KBM-7 (cell line): ENCODE measurements at places on chromosomes 12 and 14.

- peak; percentile 54 for DNase-seq
These were observed 730 bp downstream of the CLSTN3 start for GRCh38 chr12:7130701-7131501.

DNA sequence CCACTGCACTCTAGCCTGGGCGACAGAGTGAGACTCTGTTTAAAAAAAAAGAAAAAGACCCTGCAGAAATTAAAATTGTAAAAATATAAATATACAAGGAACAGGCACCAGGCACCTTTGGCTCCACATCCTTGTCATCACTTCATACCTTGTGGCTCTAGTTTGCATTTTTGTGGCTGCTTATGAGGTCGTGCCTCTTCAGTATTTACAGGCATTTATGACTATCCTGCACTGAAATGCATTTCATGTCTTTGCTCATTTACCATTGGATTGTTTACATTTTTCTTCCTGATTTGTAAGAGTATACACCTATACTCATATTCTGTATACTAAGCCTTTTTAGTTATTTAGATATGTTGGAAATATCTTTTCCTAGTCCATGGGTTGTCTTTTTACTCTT, 20.1 kb downstream of the BICD1 start:
- no peak for DNase-seq

DNA sequence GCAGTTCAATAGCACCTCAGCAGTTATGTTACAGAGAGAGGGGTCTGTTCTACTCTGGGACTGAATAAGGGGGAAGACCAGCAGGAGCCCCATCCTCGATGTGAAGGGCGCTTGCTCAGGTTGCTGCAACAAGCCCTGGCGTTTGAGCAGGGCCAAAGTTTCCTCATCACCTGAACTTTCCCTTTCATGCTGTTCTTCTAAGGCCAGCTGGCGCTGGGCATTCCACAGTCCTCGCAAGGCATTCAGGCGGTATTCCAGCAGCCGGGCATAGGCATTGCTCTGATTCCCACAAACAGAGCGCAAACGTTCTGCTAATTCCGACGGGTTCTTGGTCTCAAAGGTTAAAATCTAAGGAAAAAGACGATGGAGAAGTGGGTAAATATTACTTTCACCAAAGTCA, 62.8 kb downstream of the HECTD4 start:
- DNase-seq: no peak

DNA sequence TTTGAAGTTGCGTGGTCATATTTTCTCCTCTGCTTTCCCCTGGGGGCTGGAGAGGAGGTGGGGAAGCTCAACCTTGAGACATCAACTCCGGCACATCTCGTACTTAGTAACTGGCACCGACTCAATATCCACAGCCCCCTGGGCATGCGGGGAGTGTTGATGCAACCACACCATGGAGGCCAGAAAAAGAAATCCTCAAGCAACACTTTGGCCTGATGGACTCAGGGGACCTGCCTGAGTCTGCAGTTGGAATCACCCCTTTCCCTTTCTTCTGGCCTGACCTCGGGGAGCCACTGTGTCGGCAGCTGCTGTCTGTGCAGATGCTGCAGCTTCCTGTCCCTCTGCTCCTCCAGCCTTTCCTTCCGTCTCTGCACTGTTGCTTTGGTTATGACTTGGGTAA, 11.4 kb upstream of the AACS start:
- DNase-seq: no peak

GRCh38 chr12:67813456-67813904, 164.9 kb downstream of the DYRK2 start:
- no peak for DNase-seq

GRCh38 chr12:121334513-121335343, 17.5 kb downstream of the ANAPC5 start:
- DNase-seq: peak; percentile 76

GRCh38 chr12:113477171-113477841, 5.6 kb upstream of the LHX5 start:
- no peak for DNase-seq

DNA sequence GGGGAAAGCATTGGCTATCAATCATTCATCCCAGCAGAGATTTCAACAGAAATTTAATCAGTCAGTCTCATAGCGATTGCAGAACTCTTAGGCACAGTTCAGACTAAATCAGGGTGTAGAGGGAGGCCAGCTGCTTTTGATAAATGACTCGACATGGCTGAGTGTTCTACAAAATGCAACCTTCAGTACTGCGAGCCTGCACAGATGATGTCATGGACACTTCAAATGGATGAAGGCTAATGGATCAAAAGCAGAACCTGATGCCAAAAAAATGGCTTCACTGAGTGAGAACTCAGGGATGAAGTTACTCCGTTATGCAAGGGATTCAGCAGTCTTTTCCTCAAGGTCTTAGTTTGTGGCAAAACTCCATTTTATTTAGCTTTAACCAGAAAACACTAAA, 167.3 kb downstream of the DACT1 start:
- no peak for DNase-seq

DNA sequence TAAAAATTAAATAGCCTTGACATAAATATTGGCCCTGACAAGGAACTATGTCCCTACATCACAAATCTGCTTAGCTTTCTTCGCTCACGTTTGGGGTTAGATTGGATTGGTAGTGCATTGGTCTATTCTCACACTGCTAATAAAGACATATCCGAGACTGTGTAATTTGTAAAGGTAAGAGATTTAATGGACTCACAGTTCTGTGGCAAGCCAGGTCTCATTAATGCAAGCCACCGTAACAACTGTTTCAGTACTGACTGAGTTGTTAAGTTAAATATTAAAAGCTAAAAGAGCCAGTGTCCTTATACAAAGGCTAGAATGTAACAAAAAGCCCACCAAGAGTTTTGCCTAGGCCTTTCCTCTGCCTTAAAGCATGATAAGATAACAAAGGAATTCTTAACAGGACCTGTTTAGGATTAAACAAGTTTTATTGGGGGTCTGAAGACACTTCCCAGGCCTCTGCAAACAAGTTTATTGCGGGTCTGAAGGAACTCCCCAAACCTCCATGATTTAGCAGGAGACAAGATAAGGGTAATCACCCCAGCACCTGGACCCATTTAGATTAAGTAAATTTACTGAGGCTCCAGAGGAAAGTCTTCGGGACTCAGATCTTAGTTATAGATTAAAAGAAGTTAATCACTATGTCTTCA, 88.2 kb upstream of the PTGDR start:
- DNase-seq: no peak

DNA sequence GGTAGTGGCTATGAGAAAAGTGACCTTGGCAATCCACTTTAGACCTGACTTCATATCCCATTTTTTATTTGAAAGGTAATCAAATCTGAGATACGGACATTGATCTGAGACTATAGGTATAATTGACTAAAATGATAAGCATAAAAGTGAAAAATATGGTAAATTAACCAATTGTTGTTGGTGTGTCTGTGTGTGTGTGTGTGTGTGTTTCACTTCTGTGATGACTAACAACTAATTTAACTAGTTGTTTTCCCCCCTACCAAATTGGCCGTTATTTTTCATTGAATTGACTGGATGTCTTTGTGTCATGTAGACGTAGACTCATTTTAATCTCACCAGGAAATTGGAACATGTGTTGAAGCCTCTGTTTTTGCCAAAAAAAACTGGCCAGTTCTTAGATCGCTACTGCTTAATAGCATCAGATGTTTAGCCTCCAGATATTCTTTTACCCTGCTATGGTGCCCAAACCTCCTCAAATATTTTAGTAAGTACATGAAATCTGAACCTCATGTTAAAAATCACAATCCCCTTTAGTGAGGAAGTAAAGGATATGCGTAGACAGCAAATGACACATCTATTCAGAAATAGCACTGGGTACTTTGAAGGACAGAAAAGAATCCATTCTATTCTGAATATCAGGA, 395.0 kb downstream of the EGLN3 start:
- no peak for DNase-seq

GRCh38 chr12:29429999-29430715, 49.2 kb upstream of the ERGIC2 start:
- no peak for DNase-seq

- DNase-seq: peak; percentile 62
These were observed 25.2 kb upstream of the KRT78 start for GRCh38 chr12:52873832-52874572.

GRCh38 chr14:54881235-54881760, 21.3 kb downstream of the GCH1 start:
- DNase-seq: no peak

- DNase-seq: peak; percentile 51
These were observed 6.0 kb downstream of the FAR2 start for GRCh38 chr12:29155079-29155478.

DNA sequence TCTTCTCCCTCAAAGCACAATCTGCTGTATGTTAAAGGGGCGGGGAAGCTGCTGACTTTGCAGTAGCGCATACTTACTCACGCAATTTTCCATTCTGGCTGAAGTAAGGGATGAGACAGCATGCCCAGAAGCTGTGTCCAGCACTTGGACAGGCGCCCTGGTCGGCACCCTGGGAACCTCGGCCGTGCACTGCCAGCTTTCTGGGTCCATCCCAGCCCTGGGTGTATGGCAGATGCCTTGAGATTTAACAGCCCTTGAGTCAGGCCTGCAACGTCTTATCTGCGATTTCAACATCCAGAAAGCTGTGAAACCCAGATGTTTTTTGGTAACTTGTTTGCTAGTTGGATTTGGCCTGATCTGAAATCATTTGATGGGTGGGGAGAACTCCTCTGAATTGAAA, 16.1 kb downstream of the EML1 start:
- DNase-seq: no peak

GRCh38 chr12:2035431-2036055, 17.2 kb upstream of the CACNA1C start:
- peak; percentile 45 for DNase-seq

DNA sequence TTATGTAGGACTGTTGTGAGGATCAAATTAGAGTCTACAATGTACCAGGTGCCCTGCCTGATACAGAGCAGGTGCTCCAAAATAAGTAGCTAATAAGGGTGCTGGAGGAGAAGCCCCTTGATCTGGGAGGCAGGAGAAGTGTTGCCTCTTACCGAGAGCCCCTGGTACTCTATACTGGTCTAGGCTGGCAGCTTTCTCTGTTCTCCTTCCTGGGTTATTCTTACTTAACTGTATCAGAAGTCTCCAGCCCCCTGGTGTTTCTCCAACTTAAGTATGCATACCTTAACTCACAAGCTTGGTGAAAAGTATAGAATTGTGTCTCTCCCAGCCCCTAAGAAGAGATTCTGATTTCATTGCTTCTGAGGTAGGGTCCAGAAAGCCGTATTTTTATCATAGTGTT, 254.9 kb downstream of the LRIG3 start:
- no peak for DNase-seq

DNA sequence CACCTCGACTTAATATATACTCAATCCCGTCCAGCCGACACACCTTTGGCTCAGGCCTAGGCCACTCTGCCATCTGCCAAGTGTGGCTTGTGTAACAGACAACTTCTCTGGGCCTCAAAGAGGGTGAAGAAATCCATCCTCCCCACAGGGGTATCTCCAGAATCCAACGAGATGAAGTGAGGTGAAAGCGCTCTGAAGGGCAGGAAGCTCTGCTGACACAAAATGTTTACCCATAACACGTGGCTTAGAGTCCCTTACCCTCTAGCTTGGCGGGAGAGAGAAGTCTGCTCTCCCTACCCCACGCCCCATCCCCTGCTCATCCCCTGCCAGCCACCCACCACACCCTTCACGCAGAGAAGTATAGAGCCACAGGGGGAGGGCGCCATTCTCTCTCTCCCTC, 13.0 kb downstream of the ZBTB39 start:
- DNase-seq: no peak

GRCh38 chr14:38789805-38790204, 313.2 kb downstream of the SEC23A start:
- DNase-seq: no peak

DNA sequence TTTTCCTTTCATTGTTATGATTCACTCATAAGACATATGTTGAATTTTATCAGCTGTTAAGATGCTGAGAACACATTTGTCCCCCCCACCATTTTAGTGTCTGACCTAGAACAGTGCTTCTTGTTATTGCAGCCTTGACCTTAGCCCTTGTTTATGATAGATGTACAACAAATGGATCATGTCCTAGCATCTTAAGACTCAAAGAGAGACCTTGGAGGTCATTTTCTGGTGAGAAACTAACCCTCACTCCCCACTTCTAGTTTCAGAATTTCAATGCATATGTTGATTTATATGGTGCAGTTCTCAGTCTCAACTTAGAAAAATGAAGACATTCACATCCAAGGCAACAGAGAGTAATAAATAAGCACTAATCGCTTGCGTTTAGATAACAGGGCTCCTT, 391.2 kb downstream of the AEBP2 start:
- no peak for DNase-seq

GRCh38 chr12:113537751-113538087, 66.0 kb upstream of the LHX5 start:
- DNase-seq: no peak

DNA sequence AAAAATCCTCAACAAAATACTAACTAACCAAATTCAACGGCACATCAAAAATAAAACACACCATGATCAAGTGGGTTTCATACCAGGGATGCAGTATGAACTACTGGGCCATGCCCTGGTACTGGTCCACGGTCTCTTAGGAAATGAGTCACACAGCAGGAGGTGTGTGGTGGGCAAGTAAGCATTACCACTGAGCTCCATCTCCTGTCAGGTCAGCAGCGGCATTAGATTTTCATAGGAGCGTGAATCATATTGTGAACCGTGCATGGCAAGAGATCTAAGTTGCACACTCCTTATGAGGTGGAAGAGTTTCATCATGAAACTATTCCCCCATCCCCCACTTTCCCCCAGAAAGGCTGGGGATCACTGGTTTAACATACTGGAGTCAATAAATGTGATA, 6.7 kb upstream of the LGR5 start:
- no peak for DNase-seq

- peak; percentile 27 for DNase-seq
These were observed 493.6 kb downstream of the PCNX1 start for GRCh38 chr14:71400871-71401321.

GRCh38 chr12:64568298-64568697, 42.0 kb upstream of the RASSF3 start:
- peak; percentile 30 for DNase-seq

DNA sequence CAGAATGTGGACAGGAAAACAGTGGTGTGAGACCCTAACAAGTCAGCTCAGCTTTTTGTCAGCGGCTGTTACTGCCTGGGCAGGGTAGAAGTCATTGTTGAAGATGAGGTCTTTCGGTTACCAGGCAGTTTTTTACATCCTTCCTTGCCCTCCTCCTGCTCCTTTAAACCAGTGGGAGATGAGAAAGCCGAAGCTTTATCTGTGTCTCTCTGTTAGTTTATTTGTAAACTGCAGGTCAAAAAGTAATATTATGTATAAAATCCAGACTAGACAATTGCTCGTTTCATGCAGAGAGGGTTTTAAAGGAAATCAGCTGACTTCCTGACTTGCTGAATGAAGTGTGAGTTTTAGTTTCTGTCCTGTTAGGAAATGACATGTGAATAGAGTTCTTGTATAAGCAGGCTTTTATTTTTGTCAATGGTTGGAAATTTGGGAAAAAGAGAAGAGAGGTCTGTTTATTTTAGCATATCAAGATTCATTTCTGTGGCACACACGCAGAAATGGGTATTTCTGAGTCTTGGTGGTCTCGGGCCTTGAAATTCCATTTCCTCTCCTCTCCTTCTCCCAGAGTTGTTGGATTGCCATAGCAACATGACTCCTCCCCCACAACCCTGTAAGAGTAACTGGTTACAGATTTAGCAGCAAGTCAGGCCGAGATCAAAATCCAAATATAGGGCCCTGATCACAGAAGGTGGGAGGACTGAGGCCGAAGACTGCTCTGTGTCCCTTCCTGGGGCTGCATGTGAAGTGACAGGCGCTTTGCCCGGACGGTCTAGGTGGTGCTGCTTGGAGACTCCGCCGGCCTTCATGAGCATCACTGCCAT, 60.8 kb downstream of the SAMD4A start:
- DNase-seq: peak; percentile 69

GRCh38 chr12:2118061-2118460, 65.3 kb downstream of the CACNA1C start:
- no peak for DNase-seq
